ENCODE measurements at places on chromosomes 12 and 14.
A peak's percentile ranks its signal among the peaks of the same experiment; 100 is the strongest.

- no peak for DNase-seq
Measured at GRCh38 chr14:56210571-56210970, 92.4 kb downstream of the PELI2 start.

DNA sequence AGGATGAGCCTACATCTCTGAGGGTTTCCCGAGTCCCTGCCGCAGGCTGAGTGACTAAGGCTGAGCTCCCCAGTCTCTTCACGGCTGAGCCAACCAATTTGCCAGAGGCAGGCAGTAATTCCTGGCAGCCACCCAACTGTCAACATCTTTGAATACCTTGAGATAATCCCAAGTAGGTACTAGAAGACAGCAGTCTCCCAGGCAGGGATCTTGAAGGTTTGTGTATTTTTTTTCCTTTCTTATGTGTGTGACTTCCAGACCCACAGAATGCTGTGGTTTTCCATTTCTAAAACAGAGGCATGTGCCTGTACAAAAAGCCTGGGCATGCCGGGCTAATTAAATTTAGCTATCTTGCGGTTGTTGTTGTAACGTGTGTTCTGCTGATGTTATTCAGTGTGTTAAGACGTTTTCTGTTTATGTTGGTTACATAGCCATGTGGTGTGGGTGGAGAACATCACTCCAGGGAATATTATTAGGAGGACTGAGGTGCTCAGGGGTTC, 155.5 kb downstream of the ANO2 start:
- DNase-seq: peak; percentile 13

DNA sequence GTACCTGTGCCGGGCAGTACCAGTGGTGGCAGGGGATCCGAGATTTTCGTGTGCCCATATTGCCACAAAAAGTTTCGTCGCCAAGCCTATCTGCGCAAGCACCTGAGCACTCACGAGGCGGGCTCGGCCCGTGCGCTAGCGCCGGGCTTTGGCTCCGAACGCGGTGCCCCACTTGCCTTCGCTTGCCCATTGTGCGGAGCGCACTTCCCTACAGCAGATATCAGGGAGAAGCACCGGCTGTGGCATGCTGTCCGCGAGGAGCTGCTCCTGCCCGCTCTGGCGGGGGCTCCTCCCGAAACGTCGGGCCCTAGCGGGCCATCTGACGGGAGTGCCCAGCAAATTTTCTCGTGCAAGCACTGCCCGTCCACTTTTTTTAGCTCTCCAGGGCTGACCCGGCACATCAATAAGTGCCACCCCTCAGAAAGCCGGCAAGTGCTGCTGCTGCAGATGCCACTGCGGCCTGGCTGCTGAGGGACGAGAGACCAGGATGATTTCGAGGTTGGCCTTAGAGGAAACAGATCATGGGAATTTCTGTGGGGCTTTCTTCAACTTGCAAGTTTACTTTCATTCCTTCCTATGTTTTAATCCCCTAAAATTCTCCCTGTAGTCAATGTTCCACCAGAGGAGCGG, 1.6 kb downstream of the INSM2 start:
- DNase-seq: no peak

DNA sequence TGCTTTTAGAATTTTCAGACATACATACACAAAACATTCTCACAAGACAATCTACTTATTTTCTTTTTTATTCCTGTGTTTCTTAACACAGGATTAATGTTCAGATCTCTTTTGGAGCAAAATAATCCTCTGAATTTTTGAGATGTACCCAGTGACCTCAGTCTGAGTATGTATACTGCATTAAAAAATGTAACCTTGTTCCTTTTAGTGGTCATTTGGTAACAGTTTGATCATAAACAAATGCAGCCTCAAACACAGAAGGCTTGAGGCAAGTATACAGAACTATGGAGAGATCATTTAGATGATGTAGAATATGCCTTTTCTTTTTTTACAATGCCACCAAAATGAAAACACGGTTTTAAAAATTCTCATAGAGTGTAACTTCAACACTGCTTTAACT, 9.7 kb downstream of the HIF1A start:
- no peak for DNase-seq

GRCh38 chr14:29892327-29892726, 35.3 kb downstream of the PRKD1 start:
- DNase-seq: peak; percentile 75

GRCh38 chr14:97061198-97061597, 264.0 kb downstream of the VRK1 start:
- DNase-seq: no peak

- no peak for DNase-seq
Measured at GRCh38 chr14:105383083-105383730, 15.1 kb upstream of the TEX22 start.

DNA sequence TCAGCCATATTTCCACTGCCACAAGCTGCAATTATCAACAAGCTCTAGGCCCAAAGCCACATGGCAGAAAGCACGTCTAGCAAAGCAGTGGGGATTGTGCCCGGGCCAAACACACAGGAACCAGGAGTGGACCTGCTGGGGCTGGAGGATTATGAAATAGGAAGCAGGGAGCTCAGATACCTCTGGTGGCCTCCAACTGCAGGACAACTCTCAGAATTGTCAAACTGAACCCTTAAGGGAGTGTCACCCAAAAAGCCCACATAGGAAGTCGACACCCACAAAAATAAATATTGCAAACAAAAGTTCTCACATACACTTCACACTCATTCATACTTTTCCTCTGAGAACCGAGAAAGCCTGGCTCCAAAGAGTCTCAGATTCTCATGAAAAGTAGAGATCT, 26.1 kb downstream of the KCTD10 start:
- no peak for DNase-seq

DNA sequence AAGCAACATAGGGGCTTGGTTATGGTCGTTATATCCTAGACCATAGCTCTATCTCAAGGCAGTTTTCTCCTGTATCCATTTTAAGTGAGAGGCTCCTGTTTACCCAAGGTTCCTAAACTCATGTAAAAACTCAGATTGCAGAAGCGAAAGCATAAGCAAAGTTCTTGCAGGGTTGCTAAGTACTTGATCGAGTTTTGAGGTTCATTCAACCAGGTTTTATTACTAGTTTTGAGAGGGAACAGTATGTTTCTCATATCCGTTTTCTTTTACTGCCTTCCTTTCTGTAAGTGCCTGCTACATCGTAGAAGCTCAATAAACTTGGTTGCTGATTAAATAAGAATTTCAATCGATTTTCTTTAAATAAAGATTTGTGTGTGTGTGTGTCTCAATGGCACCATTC, 5.1 kb downstream of the AKAP3 start:
- no peak for DNase-seq
